ENCODE measurements at places on chromosomes 2 and 18.

DNA sequence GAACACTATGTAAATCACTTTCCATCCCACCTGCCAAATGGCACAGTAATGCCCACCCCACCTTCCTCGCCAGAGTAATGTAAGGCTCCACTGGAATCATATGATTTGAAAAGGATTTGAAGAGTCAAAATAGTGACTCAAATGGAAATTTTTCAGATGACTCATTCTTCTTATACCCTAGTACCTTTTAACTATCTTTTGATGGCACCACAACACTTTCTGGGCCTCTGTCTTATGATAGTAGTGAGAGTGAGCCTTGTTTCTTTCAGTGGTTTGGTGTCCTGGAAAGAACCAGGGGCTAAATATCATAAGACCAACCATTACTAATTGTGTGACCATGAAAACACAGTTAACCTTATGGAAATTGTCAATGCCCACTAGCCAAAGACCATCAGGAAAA is 235.4 kb upstream of the SLC14A2 start:
- DNase-seq: no peak

DNA sequence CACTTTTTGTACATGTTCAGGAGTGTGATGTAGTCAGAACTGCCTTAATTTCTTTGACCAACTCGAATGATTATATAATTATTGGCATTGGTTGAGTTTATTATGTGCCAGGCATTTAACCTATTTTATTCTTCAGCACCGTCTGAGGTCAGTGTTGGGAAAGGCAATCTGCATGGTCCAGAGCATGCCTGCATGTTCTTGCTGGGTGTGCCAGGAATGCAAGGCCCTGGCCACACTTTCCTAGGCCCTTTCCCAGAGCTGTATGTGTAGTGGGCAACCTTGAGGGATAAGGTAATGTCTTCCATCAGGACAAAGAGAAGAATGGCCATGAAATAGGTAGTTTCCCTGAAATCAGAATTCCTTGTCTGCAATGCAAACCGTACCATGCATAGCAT is 9.7 kb upstream of the SNRNP200 start:
- no peak for DNase-seq

DNA sequence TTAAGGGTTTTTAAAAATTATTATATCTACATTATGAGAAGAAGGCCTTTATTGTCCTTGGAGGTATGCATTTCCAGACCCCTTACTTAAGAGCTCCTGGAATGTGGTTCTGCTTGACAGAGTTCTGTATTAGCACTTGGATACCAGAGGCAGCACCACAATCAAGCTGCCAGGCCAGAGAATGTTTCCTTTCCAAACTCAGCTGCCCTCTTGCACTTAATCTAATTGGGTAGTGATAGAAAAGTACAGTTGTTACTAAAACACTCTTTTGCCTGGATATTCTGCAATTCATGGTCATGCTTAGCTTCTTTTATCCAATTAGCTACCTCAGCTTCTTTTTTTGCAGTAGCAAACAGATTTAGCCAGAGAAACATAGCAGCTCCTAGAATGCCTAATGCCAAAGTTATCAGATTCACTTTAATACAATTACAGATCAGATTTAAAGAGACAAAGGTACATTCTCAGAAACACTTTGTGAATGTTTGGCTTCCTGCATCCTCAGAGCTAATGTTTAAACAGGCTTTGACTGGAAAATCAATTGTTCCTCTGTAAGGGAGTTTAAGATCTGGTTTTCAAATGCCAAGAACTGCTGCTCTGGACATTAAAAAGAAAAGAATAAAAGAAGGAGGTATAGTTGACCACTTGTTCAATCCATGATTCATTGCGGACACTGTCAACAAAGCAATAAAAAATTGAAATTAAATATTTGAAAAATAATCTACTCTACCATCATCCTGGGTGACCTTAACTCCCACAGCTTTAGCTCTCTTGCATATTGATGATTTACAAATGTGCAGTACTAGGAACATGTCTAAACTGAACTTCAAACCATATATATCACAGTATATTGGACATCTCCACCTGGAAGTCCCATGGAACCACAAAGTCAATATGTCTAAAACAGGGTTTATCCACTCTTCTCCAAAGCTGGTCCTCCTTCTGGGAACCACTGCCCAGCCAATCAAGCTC is 12.8 kb downstream of the NOSTRIN start:
- DNase-seq: no peak

GRCh38 chr2:224957540-224958461 is 84.5 kb downstream of the DOCK10 start:
- DNase-seq: no peak

DNA sequence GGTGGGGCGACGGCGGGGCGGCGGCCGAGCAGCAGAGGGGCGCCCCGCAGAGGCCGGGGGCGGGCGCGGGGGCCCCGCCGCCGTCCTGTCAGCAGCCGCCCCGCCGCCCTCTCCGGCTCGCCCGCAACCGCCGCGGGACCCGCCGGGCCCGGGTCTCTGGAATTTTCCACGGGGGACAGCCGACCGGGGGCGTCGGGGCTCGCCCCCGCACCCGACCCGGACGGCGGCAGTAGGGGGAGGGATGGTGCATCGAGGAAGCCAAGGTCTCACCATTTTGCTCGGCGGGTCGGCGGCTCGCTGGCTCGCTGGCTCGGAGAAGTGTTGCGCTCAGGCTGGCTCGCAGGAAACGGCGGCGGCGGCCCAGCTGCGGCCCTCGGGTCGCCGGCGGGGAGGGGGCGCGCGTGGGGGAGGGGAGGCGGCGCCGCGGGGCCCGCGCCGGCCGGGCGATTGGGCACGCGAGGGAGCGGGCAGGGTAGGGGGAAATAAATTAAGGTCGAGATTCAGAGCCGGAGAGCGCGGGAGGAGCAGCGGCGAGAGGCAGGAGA is 405 bp downstream of the PPP3R1 start:
- DNase-seq: no peak

- DNase-seq: no peak
Observed at GRCh38 chr18:25300492-25300891, 51.5 kb downstream of the ZNF521 start.

- no peak for DNase-seq
Observed at GRCh38 chr2:8855010-8855409, 17.6 kb upstream of the KIDINS220 start.

GRCh38 chr2:176710657-176711186 is 441.5 kb downstream of the MTX2 start:
- DNase-seq: no peak

DNA sequence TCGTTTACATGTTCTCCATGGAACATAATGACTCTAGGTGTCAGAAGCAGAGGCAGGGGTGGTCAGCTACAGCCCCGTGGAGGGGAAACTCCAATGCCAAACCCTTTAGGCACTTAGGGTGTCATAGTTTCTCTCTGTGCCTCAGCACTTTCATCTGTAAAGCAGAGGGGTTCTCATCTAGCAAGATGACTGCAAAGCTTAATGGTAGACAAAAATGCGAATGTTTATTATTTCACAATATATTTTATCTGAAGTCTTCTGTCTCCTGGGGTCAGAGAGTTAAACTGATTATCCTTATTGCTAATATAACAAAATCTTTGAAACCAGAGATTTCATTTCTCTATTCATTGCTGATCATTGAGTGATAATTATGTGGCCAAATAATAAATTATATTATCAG is 522.5 kb downstream of the TSN start:
- no peak for DNase-seq

DNA sequence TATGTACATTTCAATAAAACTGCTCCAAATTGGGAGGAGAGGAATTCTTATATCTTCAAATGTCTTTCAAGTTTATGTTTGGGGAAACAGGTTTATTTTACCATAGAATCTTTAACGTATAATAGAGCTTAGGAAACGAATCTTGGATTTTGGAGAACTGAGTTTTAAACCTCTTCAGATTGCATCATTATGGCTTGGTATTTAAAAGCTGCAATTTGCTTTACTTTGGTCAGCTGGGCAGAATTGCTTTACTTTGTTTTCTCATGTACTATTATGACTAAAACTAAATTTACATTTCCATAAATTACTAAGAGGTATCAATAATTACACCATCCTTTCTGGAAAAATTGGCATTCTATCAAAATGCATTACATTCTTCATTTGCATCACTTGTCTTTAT is 54.6 kb downstream of the BAZ2B start:
- DNase-seq: no peak

DNA sequence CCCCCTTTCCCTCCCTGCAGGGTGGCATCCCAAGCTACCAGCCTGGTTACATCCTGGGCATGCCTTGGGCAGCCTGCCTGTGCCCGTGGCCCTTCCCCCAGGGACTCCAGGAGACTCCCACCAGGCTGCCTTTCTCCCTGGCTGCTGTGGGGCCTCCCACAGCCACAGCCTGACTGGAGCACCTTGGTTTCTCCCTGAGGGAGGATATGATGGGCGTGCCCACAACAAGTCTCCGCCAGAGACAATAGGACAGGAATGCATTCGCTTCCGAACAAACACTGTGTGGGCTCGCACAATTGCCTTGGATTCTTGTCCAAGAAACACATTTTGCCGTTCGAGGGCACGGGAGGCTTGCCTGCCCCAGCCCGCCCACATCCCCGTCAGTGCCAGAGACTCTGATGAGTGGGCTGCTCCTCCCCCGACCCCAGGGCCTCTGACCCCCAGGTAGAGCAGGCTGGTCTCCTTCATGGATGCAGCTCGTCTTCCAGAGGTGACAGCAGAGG is 102.1 kb downstream of the SMAD7 start:
- no peak for DNase-seq

GRCh38 chr2:19829672-19830071 is 72.1 kb downstream of the TTC32 start:
- DNase-seq: no peak

DNA sequence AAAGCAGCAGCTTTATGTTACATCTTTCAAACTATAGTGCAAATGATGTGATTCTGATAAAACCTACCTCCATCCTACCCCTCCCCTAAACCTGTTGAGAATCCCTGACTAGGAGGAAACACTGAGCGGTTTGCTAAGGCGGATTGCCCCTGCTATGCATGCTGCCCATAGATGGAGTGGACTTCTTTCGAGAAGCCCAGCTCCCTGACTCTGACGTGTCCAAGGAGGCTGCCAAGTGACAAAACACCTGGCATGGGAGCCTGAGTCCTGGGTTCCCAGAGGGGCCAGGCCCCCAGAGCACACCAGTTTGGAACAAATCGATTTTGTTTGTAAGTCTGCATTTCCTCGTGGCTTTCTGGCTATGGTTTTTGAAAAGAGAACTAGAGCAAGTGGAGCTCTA is 1.4 kb upstream of the UXS1 start:
- DNase-seq: no peak

GRCh38 chr2:112636605-112637288 is 9.0 kb upstream of the SLC20A1 start:
- DNase-seq: no peak

- no peak for DNase-seq
Observed at GRCh38 chr2:110904116-110904778, 171.9 kb downstream of the ACOXL start.

DNA sequence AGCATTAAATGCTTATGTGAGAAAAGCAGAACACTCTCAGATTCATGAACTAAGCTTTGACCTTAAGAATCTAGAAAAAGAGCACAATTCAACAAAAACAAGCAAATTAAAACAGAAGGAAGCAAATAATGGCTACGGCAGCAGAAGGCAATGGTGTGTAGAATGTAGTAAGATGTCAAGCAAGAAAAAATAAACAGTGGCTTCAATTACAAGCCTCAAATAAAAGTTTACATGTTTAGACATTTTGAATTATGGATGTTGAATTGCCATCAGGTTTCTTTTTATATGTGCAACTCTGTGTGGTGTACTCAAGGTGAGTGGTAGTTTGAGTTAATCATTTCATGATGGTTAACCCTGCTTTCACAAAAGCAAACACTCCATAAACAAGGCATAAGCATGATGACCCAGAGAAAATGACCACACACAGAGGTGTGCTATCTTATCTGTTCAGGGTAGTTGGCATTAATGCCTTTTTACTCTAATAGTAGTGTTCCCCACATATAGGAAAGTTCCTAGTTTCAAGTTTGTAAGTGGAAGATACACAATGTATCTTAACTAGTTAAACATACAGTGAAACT is 207.1 kb downstream of the FIGN start:
- DNase-seq: no peak

GRCh38 chr2:30780776-30781330 is 26.4 kb downstream of the CAPN13 start:
- DNase-seq: no peak

DNA sequence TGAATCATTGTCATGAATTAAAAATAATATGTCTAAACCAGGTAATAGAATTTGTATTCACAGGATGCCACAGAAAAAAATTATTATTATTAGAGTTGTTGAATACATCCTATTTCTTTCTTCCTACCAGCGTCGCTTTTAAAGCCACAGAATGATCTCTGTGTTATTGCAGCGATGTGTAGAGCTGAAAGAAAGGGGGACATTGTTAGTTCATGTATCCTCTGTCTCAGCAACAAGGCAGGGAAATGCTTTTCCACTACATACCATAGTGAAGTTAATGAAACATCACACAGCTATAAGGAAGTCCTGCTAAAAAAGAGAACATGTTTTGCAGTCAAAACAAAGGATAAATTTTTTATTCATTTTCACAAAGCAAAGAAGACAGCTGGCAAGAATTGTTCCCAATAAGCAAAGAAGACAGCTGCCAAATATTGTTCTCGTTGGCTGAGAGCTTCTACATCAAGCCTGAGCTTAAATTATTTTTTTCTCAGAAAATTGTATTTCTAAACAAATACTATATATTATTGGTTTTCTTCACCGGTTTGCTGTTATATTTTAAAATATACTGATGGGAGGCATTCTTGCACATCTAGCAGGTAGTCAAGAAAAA is 1234.4 kb downstream of the SUCLG1 start:
- no peak for DNase-seq

GRCh38 chr18:79936641-79937040 is 14.8 kb downstream of the SLC66A2 start:
- DNase-seq: no peak

- no peak for DNase-seq
Observed at GRCh38 chr2:219968685-219969345, 341.4 kb downstream of the SLC4A3 start.

DNA sequence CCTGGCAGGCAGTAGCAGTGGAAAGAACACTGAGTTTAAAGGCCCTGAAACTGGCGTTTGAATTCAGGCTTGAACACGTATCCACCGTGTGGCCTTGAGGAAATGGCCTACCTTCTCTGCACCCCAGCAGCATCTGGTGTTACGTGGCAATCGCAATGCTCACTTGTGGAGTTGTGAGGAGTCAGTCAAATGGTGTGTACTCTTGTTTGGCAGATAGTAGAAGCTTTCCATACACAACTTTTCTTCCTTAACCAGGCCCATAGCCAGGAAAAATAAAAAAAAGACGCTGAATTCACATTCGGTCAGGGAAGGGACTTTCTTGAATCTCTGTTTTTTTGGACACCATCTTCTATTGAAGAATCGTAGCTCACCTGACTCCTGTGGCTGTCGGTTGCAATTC is 1101.5 kb upstream of the KLHL29 start:
- no peak for DNase-seq

GRCh38 chr2:64879745-64880144 is 109.5 kb upstream of the SLC1A4 start:
- no peak for DNase-seq

DNA sequence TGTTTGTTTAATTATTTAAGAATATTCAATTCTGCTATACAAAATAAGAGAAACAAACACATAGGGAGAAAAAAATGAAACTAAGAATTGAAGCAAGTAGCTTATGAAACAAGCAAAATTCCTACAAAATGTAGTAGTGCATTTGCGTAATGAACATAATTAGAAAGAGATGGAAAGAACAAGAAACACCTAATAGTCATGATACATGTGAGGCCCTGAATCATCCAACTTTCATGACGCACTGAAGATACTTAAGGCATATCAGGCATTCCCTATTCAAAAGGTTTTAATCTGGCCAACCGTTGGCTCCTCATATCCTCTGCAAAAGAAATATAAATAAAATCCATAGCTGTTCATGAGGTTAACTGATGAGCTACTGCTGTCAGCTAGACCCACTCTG is 14.5 kb upstream of the NAB1 start:
- no peak for DNase-seq
